Activated T-helper 1 cell treated with anti-CD3 and anti-CD28 coated beads, Interleukin-12 subunit alpha, Interleukin-12 subunit beta, Interleukin-2, Interleukin-4 antibody, amounts not matched to agents 30 ng/mL and 10 ng/mL and 1 ng/mL, durations not matched to agents 14 hours and 24 hours and 36 hours (primary cell): ENCODE measurements at places on chromosomes 16 and 17.

DNA sequence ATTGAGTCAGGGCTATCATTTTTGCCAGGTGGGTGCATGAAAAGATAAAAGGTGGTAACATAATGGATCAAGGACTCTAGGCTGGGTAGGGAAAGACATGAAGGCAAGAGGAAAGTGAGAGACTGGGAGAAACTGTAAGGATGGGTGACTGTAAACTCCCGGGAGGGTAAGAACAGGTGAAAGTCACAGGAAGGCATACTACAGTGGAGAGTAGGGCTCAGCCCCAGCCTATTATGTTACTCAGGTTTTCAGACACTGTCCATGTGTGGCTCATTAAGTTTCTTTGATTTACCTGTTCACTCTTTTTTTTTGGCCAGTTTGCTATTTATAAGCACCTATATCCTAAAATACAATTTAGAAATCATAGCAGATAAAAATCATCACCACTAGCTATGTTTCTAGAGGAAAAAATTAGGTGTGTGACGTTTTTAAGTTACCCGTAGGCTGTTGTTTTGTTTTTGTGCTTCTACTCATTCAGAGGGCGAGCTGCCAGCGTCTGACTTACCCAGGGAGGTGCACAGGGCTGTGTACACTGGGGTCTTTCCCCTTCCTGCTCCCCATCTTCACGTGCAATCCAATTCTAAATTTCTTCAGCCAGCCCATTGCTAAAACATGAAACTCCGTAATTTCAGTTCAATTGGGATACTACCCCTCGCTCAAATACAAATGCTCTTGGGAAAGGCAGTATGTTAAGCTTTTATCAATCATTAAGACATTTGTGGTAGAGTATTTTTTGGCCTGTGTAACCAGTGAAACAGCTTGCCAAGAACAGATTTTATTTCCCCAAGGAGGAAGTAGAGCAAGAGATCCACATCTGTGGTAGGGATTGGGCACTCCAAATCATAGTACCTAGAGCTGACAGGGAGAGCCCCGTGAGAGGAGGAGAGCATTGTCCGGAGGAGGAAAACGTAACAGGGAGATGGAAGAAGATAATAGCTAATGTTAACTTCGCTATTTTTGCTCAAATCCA, 21.7 kb upstream of the VWA3A start:
- H3K27ac ChIP-seq, result no peak overlapping the region
- no peaks in the 10 kb centered on the region for H3K27me3 ChIP-seq
- no peaks in the 10 kb centered on the region for H3K4me1 ChIP-seq
- DNase-seq, result no peak

GRCh38 chr16:57568173-57568678, 25.8 kb downstream of the ADGRG5 start:
- H3K36me3 ChIP-seq, result peaks cover 21% of the 10 kb centered on the region
- no peak overlapping the region for H3K27ac ChIP-seq
- H3K27me3 ChIP-seq, result no peaks in the 10 kb centered on the region

DNA sequence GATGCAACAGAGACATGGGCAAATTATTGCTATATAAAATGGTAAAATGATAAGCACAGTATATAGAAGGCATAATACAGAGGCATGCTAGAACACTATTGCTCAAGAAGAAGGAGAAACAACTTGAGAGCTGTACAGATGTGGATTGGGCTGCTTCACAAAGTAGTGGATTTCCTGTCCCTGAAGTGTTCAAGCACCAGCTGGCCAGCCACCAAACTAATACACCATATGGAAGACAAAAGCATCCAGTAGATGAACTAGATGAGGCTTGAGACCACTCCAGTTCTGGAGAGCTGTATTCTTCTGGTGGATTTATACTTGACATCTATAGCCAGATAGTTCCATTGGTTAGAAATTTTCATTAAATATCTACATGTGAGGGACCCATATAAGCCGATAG, 134.1 kb upstream of the GNAO1 start:
- no peaks in the 10 kb centered on the region for H3K36me3 ChIP-seq
- H3K4me1 ChIP-seq, result no peaks in the 10 kb centered on the region
- H3K27me3 ChIP-seq, result peaks cover 7% of the 10 kb centered on the region
- H3K27ac ChIP-seq, result no peak overlapping the region

DNA sequence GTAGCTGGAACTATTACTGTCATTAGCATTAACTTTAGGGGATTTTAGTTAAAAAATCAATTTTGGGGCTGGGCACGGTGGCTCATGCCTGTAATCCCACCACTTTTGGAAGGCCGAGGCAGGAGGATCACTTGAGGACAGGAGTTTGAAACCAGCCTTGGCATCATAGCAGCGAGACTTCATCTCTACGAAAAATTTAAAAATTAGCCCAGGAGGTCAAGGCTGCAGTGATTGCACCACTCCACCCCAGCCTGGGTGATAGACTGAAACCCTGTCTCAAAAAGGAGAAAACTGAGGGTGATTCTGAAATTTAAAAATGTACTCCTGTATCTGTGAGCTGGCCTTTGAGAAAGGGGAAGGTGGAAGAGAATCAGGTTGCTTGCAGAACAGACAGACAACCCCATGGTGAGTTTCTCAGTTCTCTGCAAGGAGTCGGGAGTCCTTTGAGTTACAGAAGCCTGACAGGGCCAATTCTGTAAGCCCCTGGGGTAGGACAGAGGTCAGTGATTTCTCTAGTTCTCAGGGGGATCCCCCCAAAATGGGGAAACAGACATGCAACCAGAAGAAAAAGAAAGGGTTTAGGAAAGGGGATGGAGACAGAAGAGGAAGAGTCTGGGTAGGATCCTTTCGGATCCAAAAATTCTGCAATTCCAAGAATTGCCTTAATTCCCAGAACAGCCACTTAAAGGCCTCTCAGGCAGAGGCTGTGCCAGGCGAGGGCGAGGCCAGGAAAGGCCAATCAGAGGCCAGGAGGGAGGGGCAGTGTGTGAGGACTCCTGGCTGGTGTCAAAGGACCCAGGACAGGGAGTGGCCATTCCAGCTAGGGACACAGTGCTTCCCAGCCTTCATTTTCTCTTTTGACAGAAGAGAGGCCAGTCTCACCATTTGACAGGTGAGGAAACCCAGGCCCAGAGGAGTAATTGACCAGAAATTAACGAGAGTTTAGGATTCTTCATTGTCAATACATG, 6.7 kb downstream of the NUPR1 start:
- no peak overlapping the region for H3K27ac ChIP-seq
- H3K4me1 ChIP-seq, result peaks cover 15% of the 10 kb centered on the region
- no peak overlapping the region for H3K4me3 ChIP-seq
- DNase-seq, result no peak

- no peak overlapping the region for H3K27ac ChIP-seq
- H3K4me3 ChIP-seq, result no peak overlapping the region
- peaks cover 7% of the 10 kb centered on the region for H3K4me1 ChIP-seq
- peaks cover 1% of the 10 kb centered on the region for H3K27me3 ChIP-seq
- no peaks in the 10 kb centered on the region for H3K36me3 ChIP-seq
Measured at GRCh38 chr17:27339836-27340550, 46.1 kb downstream of the WSB1 start.

GRCh38 chr17:37488607-37489196, 989 bp upstream of the DUSP14 start:
- H3K4me1 ChIP-seq, result peaks cover 53% of the 10 kb centered on the region
- peak overlapping the region; percentile 94 for H3K4me3 ChIP-seq
- DNase-seq, result peak; percentile 30
- peaks cover 3% of the 10 kb centered on the region for H3K27me3 ChIP-seq
- H3K36me3 ChIP-seq, result peaks cover 9% of the 10 kb centered on the region
